Ureter (tissue), 1 donor: ENCODE measurements at places on chromosomes 1 and 21. TPM values are rescaled to one million over a fixed set of nuclear protein-coding genes. Genes with fewer than 3 reads are reported as not detected.

The GPR157 gene
- 12.2 TPM for total RNA-seq

The CYYR1 gene
- total RNA-seq = 27.6 TPM

The MAGI3 gene
- total RNA-seq = 18.6 TPM

The C8A gene
- 0.16 TPM for total RNA-seq

The NBPF1 gene
- total RNA-seq = 61.9 TPM

The NCAM2 gene
- total RNA-seq = 3.7 TPM

The RORC gene
- total RNA-seq = 14.5 TPM

The NR5A2 gene
- total RNA-seq = 5.9 TPM

The MFAP2 gene
- 7.1 TPM for total RNA-seq

The PLA2G2A gene
- total RNA-seq = 165 TPM

The OR2M3 gene
- total RNA-seq = not detected

The KIAA0040 gene
- 25.3 TPM for total RNA-seq

The URB1 gene
- 34.6 TPM for total RNA-seq

The FCRL6 gene
- total RNA-seq = 0.49 TPM

DNA sequence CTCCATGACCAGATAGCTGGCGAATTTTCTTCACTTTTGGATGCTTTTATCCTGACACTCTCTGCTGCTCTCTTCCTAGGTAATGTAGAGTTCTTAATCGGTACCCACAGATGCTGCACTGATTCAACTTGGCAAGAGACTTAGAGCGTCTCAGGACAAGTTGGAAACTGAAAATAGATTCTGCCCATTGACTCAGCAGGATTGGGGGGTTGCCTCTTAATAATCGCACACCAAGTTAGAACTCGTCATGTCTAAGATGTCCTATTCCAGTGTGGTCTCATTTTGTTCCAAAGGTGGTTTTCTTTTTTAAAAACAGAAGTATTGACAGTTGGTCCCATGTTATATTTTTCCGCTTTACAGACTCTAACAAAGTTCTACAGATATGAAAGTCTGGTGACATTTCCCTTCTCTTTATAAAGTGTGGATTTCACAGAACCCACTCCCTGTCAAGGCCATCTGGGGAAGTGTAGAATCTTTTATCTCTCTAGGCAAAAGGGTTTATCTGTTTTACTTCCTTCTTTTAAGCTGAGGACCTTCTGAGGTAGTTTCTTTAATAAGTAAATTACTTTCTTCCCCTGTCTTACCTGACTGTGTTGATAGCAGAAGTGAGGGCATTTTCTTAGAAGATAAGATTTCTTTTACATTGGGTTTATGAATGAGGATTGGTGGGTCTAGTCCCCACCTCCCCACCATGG, 12.1 kb upstream of the DIPK1A start:
- DNase-seq = no peak

DNA sequence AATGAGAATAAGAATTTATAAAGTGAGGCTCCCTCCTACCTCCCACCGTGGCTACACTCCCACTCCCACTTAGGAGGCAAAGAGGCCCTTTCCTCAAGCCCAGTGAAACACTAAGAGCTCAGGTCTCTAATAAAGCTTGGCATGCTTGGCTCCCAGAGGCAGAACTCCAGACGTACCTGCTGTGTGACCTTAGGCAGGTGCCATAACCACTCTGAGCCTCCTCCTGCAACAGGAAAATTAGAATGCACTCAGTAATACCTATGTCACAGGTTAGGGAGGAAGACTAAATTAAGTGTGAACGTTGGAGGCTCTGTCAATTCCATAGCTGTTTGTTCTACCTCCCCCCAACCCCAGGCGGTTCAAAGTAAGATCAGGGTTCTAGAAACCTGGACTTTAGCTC, 16.5 kb upstream of the SLC26A9 start:
- DNase-seq = no peak

DNA sequence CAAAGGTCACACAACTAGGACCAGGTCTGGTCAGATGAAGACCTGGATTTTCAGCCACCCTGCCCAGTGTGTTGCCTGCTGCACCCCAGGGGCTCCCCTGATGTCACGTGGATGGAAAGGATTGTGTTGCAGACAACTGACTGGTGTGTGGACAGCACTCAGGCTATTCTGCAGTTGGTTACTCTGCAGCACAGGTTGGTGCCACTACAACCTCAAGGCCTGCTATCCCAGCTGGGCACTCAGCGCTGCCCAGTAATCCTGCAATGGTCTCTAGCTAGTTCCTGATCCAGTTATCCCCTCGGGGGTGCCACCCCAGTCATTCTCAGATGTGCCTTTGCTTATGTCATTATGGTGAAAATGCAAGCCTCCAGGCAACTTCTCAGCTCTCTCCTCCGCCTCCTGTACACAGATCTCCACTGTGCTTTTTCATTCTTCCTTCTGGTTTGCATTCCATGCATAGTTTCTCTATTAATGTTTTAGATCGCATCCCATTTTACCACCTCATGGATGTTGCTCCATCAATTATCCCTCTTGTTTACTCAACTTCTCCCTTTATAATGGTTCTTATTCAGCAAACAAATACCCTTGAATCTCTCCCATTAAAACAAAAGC, 503.2 kb upstream of the CAMK1G start:
- no peak for DNase-seq

GRCh38 chr1:151711951-151712350, 4.7 kb downstream of the CELF3 start:
- DNase-seq = no peak

GRCh38 chr1:47791879-47792608, 205.1 kb downstream of the TRABD2B start:
- no peak for DNase-seq

GRCh38 chr1:233081735-233082134, 131.3 kb downstream of the NTPCR start:
- DNase-seq = no peak

- no peak for DNase-seq
Observed at GRCh38 chr1:202143768-202144401, 652 bp downstream of the ARL8A start.

GRCh38 chr1:6603238-6603914, 707 bp upstream of the KLHL21 start:
- no peak for DNase-seq

- no peak for DNase-seq
Observed at GRCh38 chr1:98924977-98925376, 79.7 kb downstream of the PLPPR5 start.

- no peak for DNase-seq
Observed at GRCh38 chr1:40906781-40907400, 44.7 kb upstream of the CITED4 start.

GRCh38 chr1:14371771-14372497, 226.6 kb upstream of the KAZN start:
- DNase-seq = no peak

GRCh38 chr1:46180082-46180616, 3.9 kb upstream of the P3R3URF start:
- peak; percentile 68 for DNase-seq

DNA sequence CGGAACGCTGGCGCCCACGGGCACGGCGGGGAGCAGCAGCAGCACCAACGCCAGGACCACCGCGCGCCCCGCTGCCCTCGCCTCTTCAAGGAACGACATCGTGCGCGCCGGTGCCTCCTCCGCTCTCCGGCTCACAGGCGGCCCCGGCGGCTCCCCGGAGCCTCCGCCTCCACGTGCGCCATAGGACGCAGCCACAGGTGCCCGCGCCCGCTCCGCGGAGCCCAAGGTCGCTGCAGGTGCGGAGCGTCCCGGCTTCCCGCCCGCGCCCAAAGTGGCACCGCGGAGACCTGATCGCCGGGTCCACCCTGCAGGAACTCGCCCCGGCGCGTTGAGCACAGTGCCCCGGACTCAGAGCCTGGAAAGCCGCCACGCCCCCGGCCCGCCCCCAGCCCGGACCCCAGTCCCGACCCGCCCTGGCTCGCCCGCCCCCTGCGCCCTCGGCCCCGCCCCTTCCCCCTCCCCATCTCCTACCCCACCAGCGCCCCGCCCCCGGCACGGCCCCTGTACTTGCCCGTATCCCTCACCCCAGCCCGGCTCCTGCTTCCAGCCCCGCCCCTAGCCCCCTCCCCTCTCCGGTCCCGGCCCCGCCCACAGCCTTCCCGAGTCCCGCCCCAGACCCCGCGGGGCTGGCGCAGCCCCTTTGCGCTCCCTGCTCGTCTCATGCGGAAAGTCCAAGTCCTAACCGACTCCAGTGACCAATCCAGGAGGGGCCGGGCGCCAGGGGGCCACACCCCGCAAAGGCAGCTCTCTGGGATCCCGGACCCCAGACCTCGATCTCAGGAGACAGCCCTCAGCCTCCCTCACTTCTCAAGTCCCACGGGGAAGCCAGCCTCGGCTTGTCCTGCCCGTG, at the start of gene MEGF6:
Gene MEGF6, minus strand, starts transcription at position 339 of the 850 bp plus-strand sequence. Its CDS starts 240 bp downstream, at position 99.
- DNase-seq = no peak

DNA sequence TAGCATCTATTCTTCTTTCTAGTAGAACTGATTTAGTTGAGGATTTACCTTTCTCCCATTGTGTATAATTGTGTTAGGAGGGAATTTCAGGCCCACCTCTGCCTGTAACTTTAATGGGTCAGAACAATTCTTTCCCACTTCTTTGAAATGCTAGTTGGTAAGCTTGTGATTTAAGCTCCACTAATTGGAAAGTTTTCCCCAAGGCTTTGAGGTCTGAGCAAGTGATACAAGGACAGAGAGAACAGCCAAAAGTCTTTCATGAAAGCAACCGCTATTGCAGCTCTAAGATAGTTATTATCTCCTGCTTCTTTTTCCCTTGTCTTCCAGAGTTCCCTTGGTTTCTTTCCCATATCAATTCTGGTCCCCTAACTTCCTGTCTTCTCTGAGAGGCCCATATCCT, 38.7 kb upstream of the PDC start:
- DNase-seq = no peak

DNA sequence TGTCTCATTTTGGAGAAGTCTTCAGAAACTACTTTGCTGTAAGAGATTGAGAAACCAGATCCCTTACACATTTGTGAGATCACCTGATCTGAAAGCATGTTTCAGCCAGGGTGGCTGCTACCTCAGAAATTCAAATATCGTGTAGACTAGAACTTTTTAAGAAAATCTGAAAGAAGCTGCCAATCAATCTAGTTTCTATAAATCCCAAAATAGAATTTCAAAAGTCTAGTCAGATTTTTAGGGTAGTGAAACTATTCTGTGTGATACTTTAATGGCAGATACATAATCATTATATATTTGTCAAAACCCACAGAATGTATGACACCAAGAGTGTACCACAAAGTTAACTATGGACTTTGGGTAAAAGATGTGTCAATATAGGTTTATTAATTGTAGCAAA, 79.9 kb upstream of the PLPPR5 start:
- no peak for DNase-seq

DNA sequence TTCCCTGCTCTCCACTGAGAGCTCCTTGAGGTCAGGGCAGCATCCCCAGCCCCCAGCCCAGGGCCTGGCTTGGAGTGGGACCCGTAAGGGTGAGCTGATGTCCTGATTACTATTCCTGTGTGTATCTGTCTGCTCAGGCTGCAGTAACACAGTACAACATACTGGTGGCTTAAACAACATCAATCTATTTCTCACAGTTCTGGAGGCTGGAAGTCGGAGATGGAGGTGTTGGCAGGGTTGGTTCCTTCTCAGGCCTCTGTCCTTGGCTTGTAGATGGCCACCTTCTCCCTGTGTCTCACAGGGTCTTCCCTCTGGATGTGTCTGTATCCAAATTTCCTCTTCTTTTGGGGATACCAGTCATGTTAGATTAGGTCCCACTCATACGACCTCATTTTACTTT, 246.4 kb upstream of the POU3F1 start:
- DNase-seq = no peak

- no peak for DNase-seq
Observed at GRCh38 chr1:3401585-3402257, 52.7 kb upstream of the ARHGEF16 start.
